ENCODE measurements at places on chromosomes 3 and 15.
A peak's percentile ranks its signal among the peaks of the same experiment; 100 is the strongest.

- peak; percentile 56 for DNase-seq
Observed at GRCh38 chr3:55487381-55488241, 505 bp upstream of the WNT5A start.

GRCh38 chr3:148588291-148588690 is 109.4 kb upstream of the AGTR1 start:
- no peak for DNase-seq

DNA sequence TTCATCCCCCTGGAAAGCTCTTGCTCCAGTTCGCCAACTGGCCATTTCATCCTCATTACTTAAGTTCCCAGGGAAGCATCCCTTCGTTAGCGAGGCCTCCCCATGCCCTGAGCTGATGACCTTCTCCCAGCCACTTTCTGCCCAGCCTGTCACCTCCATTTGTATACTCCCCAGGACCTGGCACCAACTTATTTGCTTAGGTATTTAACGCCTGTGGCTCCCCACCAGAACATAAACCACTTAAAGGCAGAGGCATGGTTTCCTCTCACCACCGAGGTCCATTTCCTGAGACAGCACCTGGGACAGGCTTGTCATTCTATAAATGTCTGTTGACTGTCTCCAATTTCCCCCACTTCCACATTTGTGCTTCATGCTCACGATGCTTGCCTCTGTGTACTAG is 189.0 kb downstream of the ZNF621 start:
- peak; percentile 6 for DNase-seq

GRCh38 chr3:115814778-115815380 is 191.6 kb downstream of the GAP43 start:
- peak; percentile 10 for DNase-seq

- DNase-seq = no peak
Observed at GRCh38 chr3:168116279-168116678, 20.6 kb upstream of the GOLIM4 start.

DNA sequence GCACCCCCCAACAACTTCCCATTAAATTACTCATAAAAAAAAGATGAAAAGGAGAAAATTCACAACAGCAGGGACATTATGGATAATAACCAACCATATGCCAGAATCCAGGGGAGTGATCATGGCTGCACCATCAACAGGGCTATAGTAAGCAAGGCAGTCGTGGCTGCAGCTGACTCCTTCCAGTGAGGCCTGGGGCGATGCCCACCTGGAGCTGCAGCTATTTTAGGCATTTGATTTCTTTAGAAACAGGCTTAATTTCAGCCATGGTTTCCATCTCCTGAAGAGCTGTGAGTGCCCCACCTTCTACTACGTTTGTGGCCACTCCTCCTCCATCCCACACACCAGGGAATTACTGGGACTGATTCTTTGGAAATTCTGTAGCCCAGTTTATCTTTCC is 84.0 kb downstream of the MINAR1 start:
- DNase-seq = no peak

GRCh38 chr15:72117486-72118016 is 399 bp downstream of the MYO9A start:
- DNase-seq = no peak

DNA sequence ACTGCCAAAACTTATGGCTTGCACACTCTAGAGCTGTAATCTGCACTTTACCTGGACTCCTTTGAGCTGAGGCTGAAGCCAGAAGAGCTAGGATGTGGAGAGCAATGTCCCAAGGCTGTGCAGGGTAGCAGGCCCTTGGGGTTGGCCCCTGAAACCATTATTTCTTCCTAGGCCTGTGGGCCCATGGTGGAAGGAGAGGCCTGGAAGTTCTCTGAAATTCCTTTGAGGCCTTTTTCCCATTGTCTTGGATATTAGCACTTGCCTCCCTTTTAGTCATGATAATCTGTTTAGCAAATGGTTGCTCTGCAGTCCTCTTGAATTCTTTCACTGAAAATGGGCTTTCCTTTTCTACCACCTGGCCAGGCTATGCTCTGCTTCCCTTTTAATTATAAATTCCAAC is 102.0 kb upstream of the SGO1 start:
- DNase-seq = no peak

GRCh38 chr3:52289338-52289746 is 1.7 kb downstream of the GLYCTK start:
- no peak for DNase-seq

DNA sequence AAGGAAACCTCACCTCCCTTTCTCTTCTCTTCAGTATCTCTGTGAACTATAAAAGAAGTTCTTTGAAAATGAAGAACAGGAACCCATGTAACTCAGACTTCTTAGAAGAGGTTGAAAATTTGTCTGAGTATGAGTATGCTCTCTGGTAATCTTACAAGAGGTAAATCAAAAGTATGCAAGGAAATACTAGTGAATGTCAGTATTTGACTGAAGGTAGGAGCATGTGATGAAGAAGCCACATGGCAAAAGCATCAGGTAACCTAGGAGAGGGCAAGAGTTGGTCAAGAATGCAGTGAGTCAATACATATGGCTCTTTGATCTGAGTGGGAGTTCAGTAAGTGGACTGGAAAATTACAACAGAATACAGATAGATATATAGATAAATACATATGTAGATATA is 133.0 kb upstream of the NECTIN3 start:
- no peak for DNase-seq

DNA sequence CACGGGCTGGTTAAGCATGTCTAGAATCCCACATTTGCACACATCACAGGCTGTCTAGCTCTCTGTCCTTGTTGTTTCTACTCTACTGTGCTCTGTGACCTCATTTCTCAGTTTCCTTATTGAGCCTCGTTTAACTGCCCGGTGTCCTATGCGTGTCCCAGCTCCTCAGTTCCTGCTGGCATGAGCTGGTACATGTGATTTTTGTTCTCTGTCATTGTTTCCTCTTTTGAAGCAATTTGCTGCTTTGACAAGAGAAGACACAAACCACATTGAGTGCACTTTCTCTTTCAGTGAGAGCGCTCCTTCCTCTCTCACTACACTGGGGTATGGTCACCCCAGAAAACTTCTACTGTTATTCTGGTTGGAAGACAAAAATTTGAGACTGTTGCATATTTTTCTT is 563.5 kb downstream of the PDCD6IP start:
- peak; percentile 56 for DNase-seq

- no peak for DNase-seq
Observed at GRCh38 chr15:29064290-29064689, 178.5 kb downstream of the APBA2 start.

DNA sequence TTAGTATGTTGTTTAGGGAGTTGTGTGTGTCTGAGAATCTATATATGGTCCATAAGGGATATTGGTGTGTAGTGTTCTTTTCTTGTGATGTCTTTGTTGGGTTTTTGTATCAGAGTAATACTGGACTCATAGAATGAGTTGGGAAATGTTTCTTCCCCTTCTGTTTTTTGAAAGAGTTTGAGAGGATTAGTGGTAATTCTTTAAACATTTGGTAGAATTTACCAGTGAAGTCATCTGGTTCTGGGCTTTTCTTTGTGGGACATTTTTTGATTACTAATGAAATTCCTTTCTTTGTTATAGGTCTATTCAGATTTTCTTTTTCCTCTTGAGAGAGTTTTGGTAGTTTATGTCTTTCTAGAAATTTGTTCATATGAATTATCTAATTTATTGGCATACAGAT is 16.9 kb downstream of the ACKR2 start:
- DNase-seq = no peak

- no peak for DNase-seq
Observed at GRCh38 chr3:168040607-168041208, 55.0 kb downstream of the GOLIM4 start.

DNA sequence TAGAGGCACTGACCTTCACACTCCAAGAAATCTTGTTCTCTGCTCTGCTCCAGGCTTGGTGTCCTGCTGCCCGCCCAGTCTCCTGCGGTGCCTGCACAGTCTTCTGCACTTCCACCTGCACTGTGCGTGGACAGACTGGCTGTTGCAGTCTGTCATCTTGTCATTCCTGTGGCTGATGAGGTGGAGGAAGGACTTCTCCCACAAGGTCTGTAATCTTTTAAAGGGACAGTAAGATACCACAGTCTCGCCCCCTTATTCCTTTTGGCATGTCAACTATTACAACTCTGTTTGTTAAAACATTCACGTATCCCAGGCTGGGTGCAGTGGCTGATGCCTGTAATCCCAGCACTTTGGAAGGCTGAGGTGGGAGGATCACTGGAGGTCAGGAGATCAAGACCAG is 54.1 kb upstream of the IGF2BP2 start:
- no peak for DNase-seq

GRCh38 chr3:183591881-183592521 is 36.5 kb upstream of the KLHL6 start:
- DNase-seq = peak; percentile 81

Measured in GM06990 (cell line).